ENCODE measurements at places on chromosomes 4 and X.

DNA sequence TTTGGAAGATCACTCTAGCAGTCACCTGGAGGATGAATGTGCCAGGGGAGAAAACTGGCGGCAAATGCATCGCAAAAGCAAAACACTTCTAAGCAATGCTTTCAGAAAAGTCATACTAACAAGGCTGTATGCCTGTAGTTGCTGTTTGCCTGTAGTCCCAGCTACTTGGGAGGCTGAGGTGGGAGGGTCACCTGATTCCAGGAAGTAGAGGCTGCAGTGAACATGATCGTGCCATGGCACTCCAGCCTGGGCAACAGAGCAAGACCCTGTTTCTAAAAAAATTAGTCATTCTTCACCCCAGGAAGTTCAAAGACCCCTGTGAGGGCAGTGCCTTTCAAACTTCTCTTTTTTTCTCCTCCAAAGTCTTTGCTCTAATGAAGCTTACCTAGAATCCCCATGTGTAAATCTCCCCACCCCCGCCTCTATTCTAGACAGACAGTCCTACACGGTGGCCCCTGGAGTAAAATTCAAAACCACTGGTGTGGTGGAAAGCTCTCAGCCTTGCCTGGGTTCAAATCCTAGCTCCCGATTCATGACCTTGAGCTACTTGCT lies 5.5 kb downstream of the SOWAHD start:
- no peak for DNase-seq

- DNase-seq: no peak
Observed at GRCh38 chr4:39133623-39134022, 48.7 kb upstream of the WDR19 start.

DNA sequence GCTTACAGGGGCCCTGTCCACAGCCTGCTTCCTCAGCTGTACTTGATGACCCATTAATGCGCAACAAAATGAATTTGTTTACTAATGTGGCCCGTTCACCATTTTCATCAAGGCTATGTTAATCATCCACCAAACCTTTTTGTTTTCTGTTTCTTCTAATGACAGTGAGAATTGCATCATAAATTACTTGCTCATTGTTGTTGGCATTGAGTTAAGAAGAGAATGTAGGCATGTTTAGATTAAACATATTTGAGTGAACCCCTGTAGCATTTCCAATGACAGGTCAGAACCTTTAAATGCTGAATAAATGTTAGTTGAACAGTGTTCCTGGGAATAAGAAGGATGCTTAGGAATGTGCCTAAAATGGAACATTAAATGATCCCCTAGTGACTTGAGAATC lies 183.4 kb downstream of the SPRY1 start:
- no peak for DNase-seq

DNA sequence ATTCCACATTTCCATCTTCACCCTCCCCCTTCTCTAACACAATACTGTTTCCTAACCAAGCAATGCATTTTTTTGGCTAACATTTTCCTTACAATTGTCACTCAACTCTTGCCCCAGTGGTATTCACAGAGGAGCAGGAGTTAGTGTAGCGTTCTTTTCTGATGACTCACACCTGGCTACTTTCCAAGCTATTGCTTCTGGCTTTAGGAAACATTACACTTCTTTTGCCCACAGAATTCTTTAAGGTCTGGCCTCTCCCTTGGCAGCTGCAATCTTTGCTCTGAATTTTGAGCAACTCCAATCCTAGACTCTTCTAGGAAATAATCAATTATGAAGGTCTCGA lies 27.5 kb upstream of the PDGFC start:
- no peak for DNase-seq

DNA sequence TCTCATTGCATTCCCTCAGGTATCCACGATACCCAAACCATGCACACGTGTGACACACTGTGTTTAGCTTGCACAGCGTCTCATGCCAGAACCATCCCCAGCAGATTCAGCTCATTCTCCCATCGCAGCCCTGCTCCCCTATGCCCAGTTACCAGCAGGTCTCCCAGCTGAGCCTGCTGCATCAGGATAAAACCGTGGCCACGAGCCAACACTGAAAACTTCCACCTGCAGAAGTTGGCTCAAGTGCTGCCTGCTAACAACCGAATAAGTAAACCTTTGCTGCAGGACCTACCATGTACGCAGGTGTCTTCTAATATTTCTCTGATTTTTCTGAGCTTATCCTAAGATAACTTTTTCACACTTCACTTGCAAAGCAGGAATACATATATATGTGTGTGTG lies 120.4 kb upstream of the STS start:
- no peak for DNase-seq

GRCh38 chrX:9542761-9543111 lies 77.9 kb downstream of the TBL1X start:
- no peak for DNase-seq

GRCh38 chr4:128675083-128675482 lies 134.4 kb upstream of the JADE1 start:
- no peak for DNase-seq

DNA sequence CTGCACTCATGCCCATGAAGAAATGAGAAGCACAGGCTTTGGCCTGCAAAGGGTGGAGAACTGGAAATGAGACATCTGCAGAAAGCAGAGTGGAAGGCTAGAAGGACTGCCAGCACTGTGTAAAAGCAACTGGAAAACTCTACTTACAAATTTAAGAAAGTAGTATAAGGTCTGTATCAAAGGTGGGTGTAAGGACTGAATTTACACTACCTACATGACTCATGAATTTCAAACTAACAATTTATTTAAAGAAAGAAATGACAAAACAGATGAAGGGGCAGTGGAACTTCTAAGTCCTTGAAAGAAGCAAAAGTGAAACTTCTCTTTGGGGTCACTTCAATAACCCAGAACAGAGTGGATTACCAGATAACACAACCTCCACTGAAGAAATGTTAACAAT lies 71.2 kb downstream of the SLC10A7 start:
- no peak for DNase-seq

Measured in cortex of kidney (tissue), 1 donor.